ENCODE measurements at places on chromosomes 5 and 9.

- DNase-seq, result no peak
Observed at GRCh38 chr9:125897481-125897880, 150.3 kb downstream of the PBX3 start.

DNA sequence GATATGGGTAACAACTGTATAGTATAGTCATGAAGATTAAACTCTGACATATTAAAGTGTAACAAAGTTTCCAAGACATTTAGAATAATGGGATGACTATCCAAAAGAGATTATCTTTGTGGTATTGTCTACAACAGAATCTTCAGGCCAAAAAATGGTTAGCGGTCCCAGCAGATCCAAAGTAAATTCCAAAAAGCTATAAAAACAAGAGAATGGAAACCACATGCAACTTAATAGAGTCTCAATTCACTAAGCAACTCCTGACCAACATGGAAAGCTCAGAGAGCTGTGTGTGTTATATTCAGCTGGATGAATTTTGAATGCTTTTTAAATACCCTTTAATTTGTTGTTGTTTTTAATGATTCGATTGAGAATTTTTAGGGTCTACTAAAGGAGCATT, 688.2 kb downstream of the CETN3 start:
- no peak for DNase-seq

DNA sequence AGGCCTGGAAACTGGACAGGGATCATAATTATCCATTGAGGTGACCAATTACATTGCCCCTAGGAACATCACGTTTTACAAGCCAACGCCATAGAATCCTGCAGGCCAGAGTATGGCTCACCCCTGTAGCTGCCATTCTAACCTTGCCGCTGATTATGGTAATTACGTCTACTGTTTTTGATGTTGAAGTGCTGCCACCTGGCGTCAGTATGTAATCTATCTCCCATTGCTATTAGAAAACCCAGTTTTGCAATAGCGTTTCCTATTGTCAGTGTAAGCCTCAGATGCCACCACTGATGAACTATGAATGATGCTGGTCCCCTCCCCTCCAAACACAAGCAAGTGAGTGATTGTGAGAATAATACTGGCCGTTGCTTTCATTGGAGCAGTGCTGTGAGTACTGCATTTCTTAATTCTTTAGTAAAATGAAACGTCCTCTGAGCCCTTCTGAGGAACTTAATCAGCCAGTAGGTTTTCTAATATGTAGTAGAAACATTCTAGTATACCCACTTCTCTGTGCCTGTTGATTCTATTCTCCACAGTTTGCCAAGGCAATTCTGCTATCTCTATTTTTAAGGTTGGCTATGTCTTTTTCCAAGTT, 100.5 kb upstream of the NMUR2 start:
- no peak for DNase-seq

DNA sequence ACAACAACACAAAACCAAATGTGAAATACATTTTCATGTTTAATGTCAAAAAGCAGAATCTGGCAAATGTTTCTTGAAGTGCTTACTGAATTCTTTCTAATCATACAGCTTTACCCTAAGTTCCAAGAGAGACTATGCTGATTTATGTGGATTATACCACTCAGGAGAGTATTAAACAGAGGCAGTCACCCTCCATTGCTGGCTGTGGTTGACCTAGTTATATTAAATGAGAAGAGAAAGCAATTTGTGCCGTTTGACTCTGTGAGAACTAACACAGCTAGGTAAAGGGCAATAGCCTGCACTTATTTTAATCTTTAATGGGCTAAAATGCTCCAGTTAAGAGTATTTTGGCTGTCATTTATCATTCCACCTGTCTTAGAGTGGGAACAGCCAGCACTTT, 62.6 kb downstream of the ELL2 start:
- DNase-seq, result no peak

GRCh38 chr9:6368831-6369230, 40.7 kb downstream of the TPD52L3 start:
- no peak for DNase-seq

- no peak for DNase-seq
Observed at GRCh38 chr5:111942201-111942600, 185.2 kb upstream of the NREP start.

DNA sequence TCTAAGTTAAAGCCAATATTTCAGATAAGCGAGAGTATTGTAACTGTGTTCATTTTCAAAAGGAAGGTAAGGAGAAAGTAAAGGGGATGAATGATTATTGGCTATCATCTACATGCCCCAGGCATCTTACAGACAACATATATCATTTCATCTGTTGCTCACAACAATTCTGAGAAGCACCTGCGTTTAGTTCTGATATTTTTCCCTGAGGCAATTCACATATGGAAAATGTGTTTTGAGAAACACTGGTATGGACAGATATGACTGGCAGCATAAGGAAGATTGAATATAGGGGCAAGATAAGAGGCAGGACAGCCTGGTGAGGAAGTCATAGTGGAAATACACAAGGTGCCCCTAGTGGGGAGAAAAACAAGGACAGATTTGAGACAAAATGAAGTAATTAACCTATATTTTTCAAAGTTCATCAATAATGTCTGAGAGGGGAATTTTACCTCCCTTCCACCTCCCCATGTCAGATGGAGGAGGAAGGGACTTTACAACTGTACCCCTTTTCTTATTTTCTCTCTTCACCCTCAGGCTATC, 87.7 kb upstream of the TRIM32 start:
- no peak for DNase-seq
